ENCODE measurements at places on chromosomes 13 and 19. TPM values are rescaled to one million over a fixed set of nuclear protein-coding genes. Genes with fewer than 3 reads are reported as not detected.

DNA sequence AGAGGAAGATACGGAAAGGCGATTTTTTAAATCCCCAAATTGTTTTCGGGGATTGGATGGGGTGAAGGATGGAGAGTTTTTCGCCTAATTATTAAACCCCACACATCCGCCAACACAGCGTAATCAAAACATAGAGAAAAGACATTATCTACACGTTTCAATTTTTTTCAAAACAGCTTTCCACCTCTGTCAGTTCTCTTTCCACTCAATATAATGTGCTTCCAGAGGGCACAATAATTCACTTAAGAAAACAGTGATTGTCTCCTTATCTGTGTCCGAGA, 435 bp upstream of the OBI1 start:
- DNase-seq: no peak

- no peak for DNase-seq
Observed at GRCh38 chr19:50658441-50659317, 9.4 kb downstream of the C19orf81 start.

- no peak for DNase-seq
Observed at GRCh38 chr13:36776175-36776574, 42.8 kb upstream of the RFXAP start.

- no peak for DNase-seq
Observed at GRCh38 chr13:75812751-75813181, 176.6 kb downstream of the LMO7 start.

- no peak for DNase-seq
Observed at GRCh38 chr19:18153556-18154134, 682 bp downstream of the PIK3R2 start.

GRCh38 chr19:52640916-52641315, 2.8 kb upstream of the ZNF83 start:
- no peak for DNase-seq

- no peak for DNase-seq
Observed at GRCh38 chr13:24022568-24022967, 125.3 kb upstream of the C1QTNF9B start.

GRCh38 chr13:30481241-30481760, 15.6 kb upstream of the HMGB1 start:
- no peak for DNase-seq

DNA sequence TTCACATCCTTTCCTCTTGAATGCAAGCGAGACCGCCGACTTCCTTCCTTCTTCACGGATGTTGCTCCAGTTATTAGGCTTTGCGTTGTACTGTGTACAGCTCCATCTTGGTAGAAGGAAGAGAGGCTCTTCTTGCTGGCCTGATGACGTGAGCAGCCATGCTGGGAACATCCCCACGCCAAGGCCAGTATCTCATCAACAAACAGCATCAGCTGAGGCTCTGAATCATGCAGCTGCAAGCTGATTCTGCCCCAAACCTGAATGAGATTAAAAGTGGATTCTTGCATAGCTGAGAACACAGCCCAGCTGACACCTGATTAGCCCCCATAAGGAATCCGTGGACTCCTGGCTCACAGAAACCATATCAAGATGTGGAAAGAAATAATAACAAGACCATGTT, 809.6 kb downstream of the EFNB2 start:
- DNase-seq: no peak

GRCh38 chr13:67184247-67184646, 45.9 kb downstream of the PCDH9 start:
- no peak for DNase-seq

DNA sequence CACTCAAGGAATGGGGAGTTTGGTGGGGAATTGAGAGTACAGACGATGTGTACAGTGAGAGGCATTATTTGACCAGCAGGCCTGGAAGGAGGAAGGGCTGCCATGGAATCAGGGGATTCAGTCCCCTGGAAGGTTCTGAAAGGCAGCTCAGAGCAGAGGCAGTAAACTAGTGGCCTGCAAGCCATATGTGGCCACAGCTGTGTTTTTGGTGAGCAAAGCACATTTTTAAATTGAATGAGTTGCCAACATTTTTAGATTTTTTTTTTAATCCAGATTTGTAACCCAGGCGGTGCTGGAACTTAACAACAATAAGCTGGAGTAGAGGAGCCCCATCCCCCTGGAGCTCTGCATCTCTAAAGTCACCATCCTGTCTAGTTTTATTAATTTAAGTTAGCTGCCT, 95.3 kb upstream of the IPO5 start:
- no peak for DNase-seq

GRCh38 chr13:19345158-19345557, 163.5 kb upstream of the TUBA3C start:
- DNase-seq: no peak

- DNase-seq: no peak
Observed at GRCh38 chr19:47720669-47721422, 7.6 kb downstream of the EHD2 start.

DNA sequence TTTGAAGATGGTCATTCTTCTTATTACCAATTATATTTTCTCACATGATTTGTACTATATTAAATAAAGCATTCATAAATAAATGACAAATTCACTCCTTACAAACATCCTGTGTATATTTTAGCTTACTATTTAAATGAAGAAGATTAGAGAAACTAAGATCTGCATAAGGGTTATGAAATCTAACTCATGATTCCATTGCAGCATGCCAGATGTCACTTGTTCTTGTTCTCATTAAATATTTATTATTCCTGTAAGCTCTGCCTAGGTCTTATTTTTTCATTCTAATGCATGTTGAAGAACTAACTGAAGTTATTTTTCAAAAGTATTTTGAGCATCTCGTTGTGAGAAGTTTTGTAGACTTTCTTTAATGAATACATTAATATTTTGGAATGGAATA, 18.3 kb downstream of the NUP58 start:
- no peak for DNase-seq

- no peak for DNase-seq
Observed at GRCh38 chr19:35216833-35217648, 11.5 kb downstream of the FAM187B start.

- DNase-seq: no peak
Observed at GRCh38 chr19:10079031-10079453, 7.1 kb upstream of the SHFL start.

DNA sequence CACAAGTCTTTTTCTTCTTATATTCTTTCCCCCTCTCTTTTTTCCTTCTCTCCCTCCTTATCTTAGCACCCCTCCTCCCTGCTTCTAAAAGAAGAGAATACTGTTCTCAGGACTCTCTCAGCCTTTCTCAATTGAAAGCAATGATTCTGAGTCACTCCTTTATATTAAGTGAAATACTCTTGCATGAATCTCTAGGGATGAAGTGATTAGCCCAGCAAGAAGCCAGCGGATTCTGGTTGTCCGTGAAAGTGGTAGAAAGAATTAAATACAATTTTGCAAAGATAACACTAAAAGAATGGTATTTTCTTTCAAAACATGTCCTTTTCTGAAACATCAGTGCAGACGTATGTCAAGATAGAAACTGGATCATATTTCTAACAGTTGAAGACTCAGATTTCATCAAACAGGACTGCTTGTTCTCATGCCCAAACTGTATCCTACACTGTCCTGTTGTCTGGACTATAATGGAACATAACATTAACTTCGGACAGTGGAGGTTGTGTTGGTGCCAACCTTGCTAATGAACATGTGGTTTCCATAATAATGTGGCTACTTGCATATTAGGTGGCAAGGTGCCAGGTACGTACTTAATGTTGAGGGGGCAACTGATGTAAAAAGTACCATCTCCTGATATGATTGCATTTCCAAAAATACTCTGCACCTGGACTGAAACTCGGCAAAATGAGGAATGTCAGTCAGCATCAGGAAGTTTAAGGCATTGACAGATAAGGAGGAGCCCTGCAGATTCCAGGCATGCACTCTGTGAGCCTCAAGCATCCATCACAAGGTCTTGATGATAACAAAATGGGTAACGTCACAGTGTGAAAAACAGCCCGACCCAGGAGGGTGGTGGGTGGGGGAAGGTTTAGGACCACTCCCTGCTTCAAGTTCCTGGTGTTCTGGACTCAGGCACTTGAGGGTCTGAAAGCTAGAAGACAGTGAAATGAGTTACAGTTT, 357.2 kb downstream of the DLEU7 start:
- no peak for DNase-seq

OR4F17 gene
- total RNA-seq: not detected

ZNF586 gene
- total RNA-seq: 16.8 TPM

TMPRSS9 gene
- not detected for total RNA-seq

CD22 gene
- total RNA-seq: 0.70 TPM

FOXA3 gene
- not detected for total RNA-seq

ZNF738 gene
- 3.0 TPM for total RNA-seq

TEX101 gene
- total RNA-seq: not detected

VSTM1 gene
- not detected for total RNA-seq

PTBP1 gene
- 76.9 TPM for total RNA-seq

C13orf42 gene
- total RNA-seq: not detected

CLEC4G gene
- 0.92 TPM for total RNA-seq

MAST1 gene
- 0.65 TPM for total RNA-seq

ADPRHL1 gene
- total RNA-seq: 480 TPM

PROZ gene
- not detected for total RNA-seq

LHB gene
- not detected for total RNA-seq

LILRA1 gene
- total RNA-seq: 0.51 TPM
